Activated CD4-positive, alpha-beta T cell treated with anti-CD3 and anti-CD28 coated beads, Interleukin-2, amount 10 ng/mL, durations not matched to agents 24 days and 14 days (primary cell): ENCODE measurements at places on chromosomes 16 and 17.

DNA sequence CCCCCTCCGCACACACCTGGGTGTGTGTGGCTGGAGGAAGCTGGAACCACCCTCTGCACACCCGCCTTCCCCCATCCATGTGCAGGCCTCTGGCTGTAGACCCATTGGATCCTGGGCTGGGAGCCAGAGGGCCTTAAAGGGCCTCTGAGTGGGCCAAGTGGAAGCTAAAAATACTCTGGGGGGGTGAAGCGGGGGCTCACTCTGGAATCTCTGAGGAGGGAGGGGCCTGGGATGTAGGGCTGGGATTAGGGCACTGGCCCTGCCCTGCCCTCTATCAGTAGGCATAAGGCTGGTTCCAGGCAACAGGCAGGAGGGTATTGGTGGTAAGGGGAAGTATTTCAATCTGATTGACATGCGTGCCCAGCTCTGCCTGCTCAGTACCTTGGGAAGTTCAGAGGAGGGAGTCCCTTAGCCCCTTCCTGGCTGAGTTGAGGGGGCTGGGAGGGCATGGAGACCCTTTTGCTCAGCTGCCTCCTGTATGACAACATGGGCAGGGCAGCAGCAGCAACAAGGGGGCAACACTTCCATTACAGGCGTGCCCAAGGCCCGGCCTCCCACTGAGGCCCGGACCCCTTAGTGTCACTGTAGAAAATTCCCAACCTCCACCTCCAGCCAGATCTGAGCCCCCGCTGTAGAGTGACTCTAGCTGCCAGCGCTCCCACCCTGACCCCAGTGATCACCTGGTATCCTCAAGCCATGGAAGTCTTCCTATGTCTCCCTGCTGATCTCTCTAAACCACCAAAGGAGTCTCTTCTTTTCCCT lies 5.2 kb downstream of the ITGA3 start:
- H3K4me3 ChIP-seq, result no peak overlapping the region
- H3K4me1 ChIP-seq, result peaks cover 18% of the 10 kb centered on the region
- peaks cover 3% of the 10 kb centered on the region for H3K27me3 ChIP-seq
- DNase-seq, result no peak
- peaks cover 2% of the 10 kb centered on the region for H3K36me3 ChIP-seq

GRCh38 chr17:14748036-14748710 lies 447.3 kb downstream of the HS3ST3B1 start:
- no peak overlapping the region for H3K27ac ChIP-seq
- H3K36me3 ChIP-seq, result no peaks in the 10 kb centered on the region
- peaks cover 2% of the 10 kb centered on the region for H3K4me1 ChIP-seq
- H3K27me3 ChIP-seq, result no peaks in the 10 kb centered on the region

DNA sequence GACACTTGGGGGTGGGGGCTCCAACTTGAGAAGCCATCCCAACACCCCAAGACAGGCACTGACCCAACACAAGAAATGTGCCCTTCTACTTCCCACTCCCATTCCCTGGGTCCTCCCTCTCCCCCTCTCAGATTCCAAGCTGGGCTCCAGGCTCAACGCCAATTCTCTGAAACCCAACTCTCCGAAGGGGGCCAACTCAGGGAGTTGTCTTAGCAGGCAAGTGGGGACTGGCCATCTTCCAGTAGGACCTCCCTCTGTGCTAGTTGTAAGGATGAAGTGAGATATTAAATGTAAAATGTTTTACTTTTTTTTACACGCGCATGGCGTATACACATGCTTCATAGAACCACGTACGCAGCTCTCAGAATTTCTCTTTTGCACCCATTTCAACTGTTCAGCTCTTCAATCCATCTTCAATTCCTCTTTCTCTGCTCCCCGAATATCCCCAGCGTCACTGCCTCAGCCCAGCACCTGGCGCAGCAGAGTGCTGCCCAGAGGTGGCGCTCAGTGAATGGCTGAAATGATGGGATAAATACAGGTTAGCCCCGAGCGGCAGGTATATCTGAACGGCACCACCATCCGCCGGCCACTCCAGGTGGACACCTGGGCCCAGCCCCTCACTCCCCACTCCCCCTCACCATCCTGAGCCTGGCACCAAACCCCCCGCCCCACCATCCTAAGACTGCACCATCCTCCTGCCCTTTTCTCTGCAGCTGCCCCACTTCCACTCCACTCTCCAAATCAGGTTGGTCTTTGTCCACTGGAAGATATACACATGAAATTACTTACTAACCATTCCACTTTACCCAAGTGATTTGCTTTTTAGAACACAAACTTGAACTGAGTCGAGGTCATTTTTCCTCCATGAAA lies 43.9 kb upstream of the TNRC6C start:
- H3K4me3 ChIP-seq, result no peak overlapping the region
- no peak overlapping the region for H3K27ac ChIP-seq
- H3K4me1 ChIP-seq, result peaks cover 7% of the 10 kb centered on the region
- DNase-seq, result no peak

DNA sequence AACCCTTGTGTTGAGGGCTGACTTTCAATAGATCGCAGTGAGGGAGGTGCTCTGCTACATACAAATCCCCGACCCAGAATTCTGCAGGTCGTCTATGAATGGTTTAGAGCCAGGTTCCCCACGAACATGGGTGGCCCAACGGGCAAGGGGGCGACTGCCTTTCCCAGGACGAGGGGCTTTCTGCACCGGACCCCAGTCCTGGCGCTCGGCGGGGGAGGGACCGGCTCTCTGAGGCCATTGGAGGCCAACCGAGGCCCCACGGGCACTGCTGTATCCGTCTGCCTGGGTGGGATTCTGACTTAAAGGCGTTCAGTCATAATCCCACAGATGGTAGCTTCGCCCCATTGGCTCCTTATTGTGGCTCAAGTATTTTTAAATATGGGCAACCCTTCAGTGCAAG lies 21.2 kb downstream of the SEC14L1 start:
- DNase-seq, result no peak
- H3K4me3 ChIP-seq, result no peak overlapping the region
- H3K36me3 ChIP-seq, result peaks cover 48% of the 10 kb centered on the region
- H3K27ac ChIP-seq, result no peak overlapping the region

DNA sequence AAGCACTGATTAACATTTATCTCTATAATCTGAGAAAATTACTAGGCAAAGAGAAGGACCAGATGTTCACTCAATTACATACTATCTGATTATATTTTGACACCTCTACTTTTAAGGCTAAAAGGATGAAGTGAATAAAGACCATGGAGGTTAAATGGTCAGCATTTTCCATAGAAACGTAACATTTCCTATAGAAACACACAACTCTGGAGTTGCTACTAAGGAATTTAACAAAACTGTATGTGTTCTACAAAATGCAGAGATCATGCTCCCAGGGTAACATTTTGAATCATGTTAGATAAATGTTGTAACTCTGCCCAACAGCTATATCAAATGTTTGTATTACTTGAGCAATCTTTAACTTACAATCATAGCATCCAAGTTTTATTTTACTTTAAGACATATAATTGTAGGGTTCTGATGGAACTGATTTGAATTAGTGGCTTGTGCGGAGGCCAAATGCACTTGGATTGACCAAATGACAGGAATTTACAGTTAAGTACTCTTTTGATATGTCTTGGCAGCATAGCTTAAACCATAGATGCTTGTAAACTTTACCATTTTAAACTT lies 97.7 kb downstream of the RPGRIP1L start:
- no peak overlapping the region for H3K27ac ChIP-seq
- no peaks in the 10 kb centered on the region for H3K4me1 ChIP-seq
- no peak overlapping the region for H3K4me3 ChIP-seq

DNA sequence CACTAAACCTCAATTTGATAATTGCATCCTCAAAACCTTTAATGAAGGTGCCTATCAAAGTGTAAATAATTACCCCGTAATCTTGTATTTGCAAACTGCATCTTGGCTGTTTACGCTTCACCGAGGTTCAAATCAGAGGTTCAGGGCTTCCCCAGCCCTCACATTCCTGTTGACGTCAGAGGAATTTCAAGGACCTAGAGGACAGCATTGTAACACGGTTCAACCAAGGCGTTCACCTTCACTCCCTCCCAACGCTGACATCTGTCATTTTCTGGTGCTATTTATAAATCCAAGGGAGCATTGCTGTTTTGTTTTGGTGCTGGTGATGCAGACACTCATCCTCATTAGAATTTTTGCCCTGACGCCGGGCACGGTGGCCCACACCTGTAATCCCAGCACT lies 691.6 kb upstream of the RBFOX1 start:
- no peak overlapping the region for H3K27ac ChIP-seq
- H3K36me3 ChIP-seq, result no peaks in the 10 kb centered on the region
- peaks cover 4% of the 10 kb centered on the region for H3K4me1 ChIP-seq
- peaks cover 6% of the 10 kb centered on the region for H3K27me3 ChIP-seq
